ENCODE measurements at places on chromosomes 11 and 22.

DNA sequence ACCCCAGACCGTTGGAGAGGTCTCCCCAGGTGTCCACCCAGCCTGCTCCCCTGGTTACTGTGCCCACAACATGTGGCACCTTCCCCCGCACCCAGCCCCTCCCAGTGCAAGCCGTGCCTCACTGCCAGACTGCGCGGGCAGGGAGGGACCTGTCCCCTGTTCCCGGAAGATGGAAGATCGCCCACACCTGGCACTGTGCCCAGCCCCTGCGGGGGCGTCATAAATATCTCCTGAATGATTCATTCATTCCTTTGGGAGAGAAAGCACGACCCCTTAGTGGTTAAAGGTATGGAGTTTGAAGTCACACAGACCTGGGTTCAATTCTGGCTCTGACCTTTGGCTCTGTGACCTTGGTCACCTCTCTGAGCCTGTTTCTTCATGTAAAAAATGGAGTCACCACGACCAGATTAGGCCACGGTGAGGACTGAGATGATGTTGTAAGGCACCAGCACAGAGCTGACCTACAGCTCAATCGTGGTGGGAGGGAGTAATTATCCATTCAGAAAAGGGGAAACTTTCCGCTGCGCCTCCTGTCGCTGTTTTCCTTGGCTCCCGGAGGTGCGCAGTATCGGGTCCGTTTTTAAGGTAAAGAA, 497 bp upstream of the SYT12 start:
- DNase-seq, result peak; percentile 65

GRCh38 chr11:86274999-86275398, 27.0 kb upstream of the HIKESHI start:
- no peak for DNase-seq

GRCh38 chr11:83306200-83307080, 20.3 kb upstream of the CCDC90B start:
- no peak for DNase-seq

- DNase-seq, result no peak
Observed at GRCh38 chr11:101916422-101916821, at the start of gene ANGPTL5. Gene ANGPTL5, minus strand, starts transcription at chr11:101916522. Its CDS starts 8,613 bp downstream, at chr11:101907909.

- DNase-seq, result no peak
Observed at GRCh38 chr11:124748481-124749343, 3.3 kb downstream of the VSIG2 start.

GRCh38 chr11:34250211-34250610, 107.6 kb downstream of the ABTB2 start:
- no peak for DNase-seq

DNA sequence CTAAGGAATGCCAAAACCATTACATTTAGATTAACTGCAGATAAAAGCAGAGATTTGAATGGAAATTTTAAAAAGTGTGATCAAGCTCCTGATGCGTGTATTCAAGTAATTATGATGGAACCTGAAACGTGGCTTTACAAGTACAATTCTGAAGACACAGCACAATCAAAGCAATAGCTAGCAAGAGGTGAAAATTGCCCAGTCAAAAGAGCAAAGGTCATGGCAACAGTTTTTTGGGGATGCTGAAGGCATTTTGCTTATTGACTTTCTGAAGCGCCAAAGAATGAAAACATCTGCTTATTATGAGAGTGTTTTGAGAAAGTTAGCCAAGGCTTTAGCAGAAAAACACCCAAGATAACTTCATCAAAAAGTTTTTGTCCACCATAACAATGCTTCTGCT, 389.6 kb upstream of the TENM4 start:
- DNase-seq, result no peak

- no peak for DNase-seq
Observed at GRCh38 chr11:98047647-98048046, 973.1 kb upstream of the CNTN5 start.

- no peak for DNase-seq
Observed at GRCh38 chr11:38988908-38989307, 2390.9 kb upstream of the RAG2 start.

GRCh38 chr11:36086366-36086765, 142.5 kb downstream of the LDLRAD3 start:
- no peak for DNase-seq

DNA sequence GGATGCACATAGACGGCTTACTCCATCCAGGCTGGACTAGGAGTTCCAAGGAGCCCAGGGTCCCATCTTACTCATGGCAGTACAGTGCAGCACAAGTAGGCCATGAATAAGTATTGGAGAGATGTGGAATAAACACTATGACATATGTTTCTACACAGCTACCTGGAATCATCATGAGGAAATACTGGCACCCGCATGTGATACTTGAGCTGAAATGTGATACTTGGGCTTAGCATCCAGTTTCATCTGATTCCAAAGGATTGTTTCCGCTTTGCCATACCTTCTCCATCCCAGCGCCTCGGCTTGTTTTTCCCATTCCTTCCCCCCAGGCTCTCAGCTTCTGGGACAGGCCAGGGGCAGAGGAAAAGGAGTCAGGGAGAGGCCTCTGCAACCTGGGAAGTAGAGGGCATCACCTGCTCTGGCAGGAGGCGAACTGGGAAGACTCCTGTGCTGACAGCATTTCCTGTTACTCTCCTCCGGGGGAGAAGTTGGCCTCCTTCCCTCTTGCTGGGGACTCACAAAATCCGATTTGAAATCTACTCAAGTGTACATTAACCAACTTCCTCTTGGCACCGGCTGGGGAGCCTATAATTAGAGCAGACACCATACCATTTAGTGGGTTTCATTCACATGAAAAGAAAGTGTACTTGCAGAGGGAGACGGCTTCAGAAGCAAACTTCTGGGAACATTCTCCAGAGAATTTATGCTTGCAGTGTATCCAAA, 187.8 kb downstream of the MIAT start:
- DNase-seq, result peak; percentile 52

DNA sequence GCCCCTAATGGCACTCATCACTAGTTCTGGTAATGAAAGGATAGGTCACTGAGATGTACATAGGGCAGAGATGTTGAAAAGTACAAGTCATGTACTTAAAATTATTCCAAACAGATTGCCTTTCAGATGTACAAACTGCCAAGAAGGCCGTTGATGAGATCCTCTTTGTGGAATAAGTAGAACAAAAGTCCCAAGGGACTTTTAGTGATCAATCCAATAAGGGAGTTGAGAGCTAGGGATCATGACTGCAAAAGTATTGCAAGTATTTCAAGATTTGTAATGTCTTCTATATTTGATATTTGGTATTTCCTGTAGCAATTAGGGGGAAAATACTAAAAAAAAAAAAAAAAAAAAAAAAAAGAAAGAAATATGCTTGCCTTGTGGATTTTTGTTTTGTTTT, 82.2 kb downstream of the ATG16L2 start:
- peak; percentile 61 for DNase-seq

DNA sequence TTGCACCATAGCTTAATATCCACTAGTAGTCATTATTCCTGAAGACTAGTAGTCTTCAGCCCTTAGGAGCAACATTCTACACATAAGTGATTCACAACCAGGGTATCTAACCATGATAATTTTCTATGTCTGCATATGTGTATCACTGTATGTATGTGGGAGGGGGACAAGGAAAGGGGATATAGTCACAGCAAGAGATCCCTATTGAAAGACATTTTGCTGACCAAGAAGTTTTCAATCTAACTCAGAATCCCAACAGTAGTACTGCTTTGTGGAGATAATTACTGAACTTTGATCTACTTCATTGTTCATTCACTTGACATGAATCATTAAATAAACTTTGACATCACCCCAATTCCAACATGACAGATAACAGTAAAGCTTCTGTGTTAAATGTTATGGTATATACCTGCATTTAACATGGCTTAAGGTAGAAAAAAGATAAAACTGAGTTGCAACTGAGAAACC, 10.3 kb downstream of the PIK3C2A start:
- peak; percentile 49 for DNase-seq

DNA sequence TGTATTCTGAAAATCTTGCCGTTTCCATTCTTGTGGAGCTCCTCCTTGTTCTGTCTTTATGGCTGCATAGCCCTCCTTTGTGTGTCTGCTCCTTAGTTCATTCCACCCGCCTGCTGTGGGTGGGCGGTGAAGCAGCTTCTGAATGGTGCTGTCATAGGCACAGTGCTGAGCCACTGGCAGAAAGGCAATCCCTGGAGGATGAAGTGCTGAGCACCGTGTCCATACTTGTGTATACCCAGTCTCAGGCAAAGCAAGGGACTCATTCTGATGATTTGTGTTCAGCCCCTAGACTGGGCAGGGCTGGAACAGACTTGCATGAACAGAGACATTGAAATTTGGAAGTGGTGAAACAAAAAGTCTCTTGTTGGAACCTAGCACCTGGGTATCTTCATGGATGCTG, 134.9 kb downstream of the MYO18B start:
- DNase-seq, result no peak

DNA sequence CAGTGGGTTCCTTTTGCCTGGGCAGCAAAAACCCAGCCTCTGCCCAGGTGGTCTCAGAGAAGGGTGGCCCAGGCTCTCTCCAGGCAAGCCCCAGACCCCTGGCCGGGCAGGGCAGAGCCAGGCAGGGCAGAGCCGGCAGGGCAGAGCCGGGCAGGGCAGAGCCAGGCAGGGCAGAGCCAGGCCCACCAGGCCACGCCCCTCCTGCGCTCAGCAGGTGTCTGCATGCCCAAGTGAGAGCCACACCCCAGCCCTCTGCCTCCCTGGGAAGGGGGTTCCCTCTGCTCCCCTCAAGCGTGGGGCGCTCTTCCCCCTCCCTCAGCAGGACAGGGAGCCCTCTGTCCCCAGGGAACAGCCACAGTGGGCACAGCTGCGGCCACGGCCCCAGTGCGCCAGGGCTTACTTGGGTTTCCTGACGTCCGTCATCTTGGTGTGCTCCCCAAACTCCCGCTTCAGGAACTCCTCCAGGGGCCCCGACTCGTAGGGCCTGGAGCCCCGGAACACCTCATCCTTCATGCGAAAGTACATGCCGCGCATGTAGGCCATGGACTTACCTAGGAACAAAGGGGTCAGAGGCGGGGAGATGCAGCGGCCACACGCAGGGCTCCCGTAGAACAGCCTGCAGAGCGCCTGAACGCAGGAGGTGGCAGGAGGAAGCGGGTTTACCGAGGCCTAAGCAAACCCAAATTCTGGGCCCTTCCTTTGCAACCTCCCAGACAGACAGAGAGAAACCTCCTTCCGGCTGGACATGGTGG, 10.1 kb upstream of the BAIAP2L2 start:
- no peak for DNase-seq

GRCh38 chr11:100727410-100727809, 40.3 kb downstream of the ARHGAP42 start:
- peak; percentile 48 for DNase-seq

- DNase-seq, result peak; percentile 46
Observed at GRCh38 chr11:75577207-75577606, 15.2 kb downstream of the SERPINH1 start.

DNA sequence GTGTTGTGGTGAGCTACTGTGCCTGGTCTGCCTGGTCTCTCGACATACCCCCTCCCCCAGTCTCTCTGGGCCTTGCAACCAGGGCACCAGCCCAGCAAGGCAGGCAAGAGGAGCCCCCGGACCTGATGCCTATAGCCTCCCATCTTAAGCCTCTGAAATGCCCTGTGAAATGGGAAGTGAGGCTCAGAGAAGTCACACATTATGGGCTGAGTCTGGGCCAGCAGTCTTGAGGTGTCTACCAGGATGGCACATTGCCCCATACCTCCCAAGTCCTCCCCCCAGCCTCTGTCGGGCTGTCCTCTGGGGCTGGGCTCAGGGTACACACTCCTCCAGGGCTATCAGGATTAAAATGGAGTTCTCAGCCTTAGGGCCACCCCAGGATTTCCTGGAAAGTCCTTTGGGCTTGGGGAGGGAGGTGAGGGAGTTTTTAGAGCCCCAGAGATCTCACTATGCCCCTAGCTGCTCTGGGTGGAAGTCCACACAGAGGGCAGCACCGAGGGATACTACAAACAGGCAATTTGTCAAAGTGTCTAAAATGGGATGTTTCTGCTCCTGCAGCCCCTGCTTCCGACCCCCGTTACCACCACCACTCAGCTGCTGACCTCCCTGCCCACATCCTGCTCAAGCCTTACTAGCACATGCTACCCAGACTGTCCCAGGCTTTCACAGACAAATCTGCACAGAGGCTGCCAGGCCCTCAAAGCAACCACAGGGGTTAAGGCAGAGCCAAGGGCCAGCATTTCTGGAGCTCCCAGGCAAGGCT, 3.1 kb upstream of the SH3BP1 start:
- no peak for DNase-seq

- no peak for DNase-seq
Observed at GRCh38 chr22:17271711-17272451, 52.6 kb upstream of the ADA2 start.

DNA sequence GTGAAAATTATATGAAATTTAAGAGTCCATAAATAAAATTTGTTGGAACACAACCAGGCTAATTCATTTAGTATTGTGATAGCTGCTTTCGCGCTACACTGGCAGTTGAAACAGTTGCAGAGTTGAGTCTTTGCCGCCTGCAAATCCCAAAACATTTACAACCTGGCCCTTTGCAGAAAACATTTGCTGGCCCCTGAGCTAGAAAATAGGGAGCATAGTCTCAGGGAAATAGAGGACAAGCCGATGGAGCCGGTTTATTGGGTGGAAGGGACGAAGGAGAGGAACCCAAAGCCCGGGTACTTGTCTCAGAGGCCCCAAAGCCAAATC, 527 bp upstream of the SAC3D1 start:
- DNase-seq, result no peak

DNA sequence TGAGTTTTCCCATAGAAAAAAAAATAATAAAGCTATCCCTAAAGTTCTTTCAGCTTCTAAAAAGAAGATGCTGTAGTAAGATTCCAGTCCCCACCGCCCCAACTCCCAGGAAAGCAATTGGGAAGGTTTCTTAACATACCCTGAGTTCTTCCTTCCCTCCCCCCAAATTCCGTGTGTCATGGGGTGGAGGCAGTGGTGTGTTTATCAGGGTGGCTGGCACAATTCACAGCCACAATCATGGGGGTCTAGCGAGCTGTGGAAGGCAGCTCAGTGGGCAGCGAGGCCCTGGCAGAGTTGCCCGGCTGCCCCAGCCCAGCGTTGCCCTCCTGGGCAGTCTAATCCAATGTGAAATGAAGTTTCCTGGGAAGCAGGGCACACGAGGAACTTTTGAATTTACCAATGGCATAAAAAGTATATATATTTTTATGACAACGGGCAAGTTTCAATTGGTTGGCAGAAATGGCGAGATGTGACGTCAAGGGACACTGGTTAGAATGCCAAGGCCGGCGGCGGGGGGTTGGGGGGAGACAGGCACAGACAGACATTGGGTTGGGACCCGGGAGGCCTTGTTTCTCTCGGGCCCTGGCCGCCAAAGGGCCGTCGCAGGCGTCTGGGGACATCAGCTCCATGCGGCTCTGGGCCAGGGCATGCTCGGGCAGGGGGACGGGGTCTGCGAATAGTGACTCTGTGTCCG, 80.7 kb upstream of the PPARA start:
- DNase-seq, result peak; percentile 94

- no peak for DNase-seq
Observed at GRCh38 chr22:23495614-23496444, 84.3 kb downstream of the IGLL1 start.

GRCh38 chr22:36233796-36234195, 5.5 kb downstream of the APOL2 start:
- no peak for DNase-seq

GRCh38 chr11:79902493-79902892, 461.7 kb upstream of the TENM4 start:
- peak; percentile 77 for DNase-seq

DNA sequence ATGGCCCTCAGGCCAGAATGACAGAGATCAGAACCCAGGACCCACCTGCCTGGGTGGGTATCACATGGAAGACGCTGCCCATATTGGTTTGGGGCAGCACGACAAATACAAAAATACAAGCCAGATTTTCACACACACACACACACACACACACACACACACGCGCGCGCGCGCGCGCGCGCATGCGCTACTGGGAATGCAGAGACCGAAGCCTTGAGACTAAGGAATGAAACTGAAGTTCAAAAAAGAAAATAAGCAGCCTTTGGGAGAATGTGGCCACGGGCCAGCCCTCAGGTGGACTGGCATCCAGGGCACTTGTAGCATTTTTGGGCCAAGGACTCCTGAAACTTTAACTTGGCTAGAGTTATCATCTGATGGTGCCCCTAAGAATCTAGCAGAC, 21.3 kb upstream of the NUP50 start:
- no peak for DNase-seq

Data from fibroblast of skin of right biceps (primary cell).